ENCODE measurements at places on chromosomes 5 and 9. TPM values are rescaled to one million over a fixed set of nuclear protein-coding genes. Genes with fewer than 3 reads are reported as not detected.

Gene PDGFRB
- 1.5 TPM for total RNA-seq

Gene IFNA6
- total RNA-seq = not detected

Gene PCDHB13
- not detected for total RNA-seq

Gene CA9
- 1.5 TPM for total RNA-seq

Gene CARTPT
- total RNA-seq = not detected

Gene MEF2C
- total RNA-seq = 2.1 TPM

Gene GGTA1
- total RNA-seq = not detected

Gene TSLP
- 1.1 TPM for total RNA-seq

Gene PNPLA7
- 2.9 TPM for total RNA-seq

Gene DBH
- total RNA-seq = not detected

Gene REEP2
- 4.0 TPM for total RNA-seq

Gene CDKN2B
- not detected for total RNA-seq

Gene ANGPTL2
- total RNA-seq = not detected

Gene SLC25A2
- total RNA-seq = 0.21 TPM

Gene IL7R
- total RNA-seq = 112 TPM

Gene PLAA
- 42.5 TPM for total RNA-seq

Gene KIAA0825
- 0.76 TPM for total RNA-seq

Gene FAM151B
- total RNA-seq = 0.30 TPM

Gene PLK2
- total RNA-seq = 2.3 TPM

Gene TPPP
- not detected for total RNA-seq

Gene MUSK
- not detected for total RNA-seq

Gene CCDC187
- not detected for total RNA-seq

Gene GABRP
- total RNA-seq = not detected

Gene LECT2
- not detected for total RNA-seq

Gene TAF11L5
- total RNA-seq = not detected

Gene FRMPD1
- not detected for total RNA-seq

Gene ADAMTS19
- not detected for total RNA-seq

Gene GNPDA1
- 140 TPM for total RNA-seq

Gene ZFP62
- total RNA-seq = 21.2 TPM

Gene INSYN2B
- total RNA-seq = not detected

Gene KCNMB1
- total RNA-seq = not detected

Gene PCDHA9
- not detected for total RNA-seq

Gene ENTR1
- 55.4 TPM for total RNA-seq

Gene PCDHB12
- total RNA-seq = not detected

Gene IL4
- not detected for total RNA-seq

Gene GABRA6
- total RNA-seq = not detected

Measured in activated naive CD8-positive, alpha-beta T cell treated with anti-CD3 and anti-CD28 coated beads for 36 hours (primary cell).